Right ventricle myocardium superior (tissue), 1 donor: ENCODE measurements at places on chromosomes 7 and 10. TPM values are rescaled to one million over a fixed set of nuclear protein-coding genes. Genes with fewer than 3 reads are reported as not detected.

- no peak for DNase-seq
These were observed 4.0 kb upstream of the SH3PXD2A start for GRCh38 chr10:103859161-103860086.

GRCh38 chr7:7732621-7733281, 14.3 kb upstream of the RPA3 start:
- DNase-seq: no peak

DNA sequence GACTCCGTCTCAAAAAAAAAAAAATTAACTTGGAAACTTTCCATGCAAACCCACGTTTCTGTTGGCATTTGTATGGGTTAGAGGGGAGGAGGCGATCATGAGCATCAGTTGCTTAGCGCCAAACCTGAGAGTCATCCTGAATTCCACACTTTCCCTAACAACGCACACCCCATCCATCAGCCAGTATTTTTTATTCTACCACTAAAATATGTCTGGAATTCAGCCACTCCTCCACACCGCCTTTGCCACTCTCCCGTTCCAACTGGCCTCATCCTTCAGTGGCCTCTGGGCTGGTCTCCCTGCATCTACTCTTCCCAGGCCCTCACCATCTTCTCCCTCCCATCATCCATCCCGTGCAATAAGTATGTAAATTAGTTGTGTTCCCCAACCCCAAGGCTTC, 4.7 kb upstream of the LMBR1 start:
- no peak for DNase-seq

GRCh38 chr7:47047384-47047783, 534.5 kb downstream of the TNS3 start:
- DNase-seq: no peak

The MINDY3 gene
- total RNA-seq: 16.7 TPM

GRCh38 chr7:2757904-2758672, 70.1 kb downstream of the AMZ1 start:
- DNase-seq: no peak

DNA sequence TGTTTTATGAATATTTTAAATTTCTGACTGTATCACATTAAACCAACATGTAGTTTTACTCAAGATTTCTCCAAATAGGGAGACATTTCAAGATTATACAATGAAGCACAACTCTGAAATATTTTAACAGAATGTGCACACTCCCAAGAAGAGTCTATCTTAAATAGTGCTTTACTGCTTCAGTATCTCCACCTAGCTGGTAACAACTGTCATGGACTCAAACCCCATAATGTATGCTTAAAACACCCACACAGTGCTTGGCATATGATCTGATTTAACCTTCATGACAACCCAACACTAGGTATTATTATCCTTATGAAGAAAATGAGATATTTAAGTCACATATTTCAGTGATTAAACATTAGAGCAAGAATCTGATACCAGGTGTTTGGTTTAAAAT, 45.9 kb downstream of the ASZ1 start:
- DNase-seq: no peak

GRCh38 chr10:68133523-68133922, 24.2 kb downstream of the MYPN start:
- no peak for DNase-seq

DNA sequence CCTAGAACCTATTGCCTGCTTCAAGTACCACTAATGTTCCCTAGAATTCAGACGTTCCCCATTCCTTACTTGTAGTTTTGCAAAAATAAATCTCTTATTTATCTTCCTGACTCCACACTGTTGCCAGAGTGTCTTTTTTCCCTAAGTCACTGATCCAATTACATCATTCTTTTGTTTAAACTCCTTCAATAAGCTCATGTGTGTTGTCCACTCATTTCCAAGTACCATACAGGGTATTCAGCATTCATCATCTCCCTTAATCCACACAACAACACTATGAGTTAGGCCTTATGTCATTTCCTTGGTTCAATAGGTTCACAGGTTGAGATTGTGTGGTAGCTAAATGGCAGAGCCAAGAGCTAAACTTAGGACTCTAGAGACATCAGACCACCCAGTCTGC, 119.9 kb upstream of the RHOBTB1 start:
- DNase-seq: no peak

The KIN gene
- total RNA-seq: 6.9 TPM

DNA sequence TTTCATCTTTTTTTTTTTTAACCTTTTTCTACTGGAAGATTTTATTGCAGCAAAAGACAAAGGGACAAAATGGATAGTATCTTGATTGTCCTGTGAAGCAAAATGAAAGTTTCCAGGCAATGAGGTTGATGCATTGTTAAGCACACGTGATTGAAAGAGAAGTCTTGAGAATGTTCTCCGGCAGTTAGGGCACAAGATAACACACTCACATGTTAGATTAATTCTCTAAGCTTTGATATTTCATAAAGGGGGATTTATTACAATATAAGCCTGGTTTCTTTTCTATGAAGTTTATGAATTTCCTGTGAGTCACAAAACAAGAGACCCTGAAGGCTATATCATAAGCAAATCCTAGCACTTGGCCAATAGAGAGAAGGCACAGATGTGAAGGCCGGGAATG, 93.4 kb upstream of the ARMC3 start:
- no peak for DNase-seq

- no peak for DNase-seq
These were observed 1.4 kb downstream of the BAIAP2L1 start for GRCh38 chr7:98399462-98399861.
